Sigmoid colon (tissue), 7 donors: ENCODE measurements at places on chromosomes 2 and 18.

GRCh38 chr2:162704496-162704895, 134.1 kb downstream of the KCNH7 start:
- no peak for DNase-seq

DNA sequence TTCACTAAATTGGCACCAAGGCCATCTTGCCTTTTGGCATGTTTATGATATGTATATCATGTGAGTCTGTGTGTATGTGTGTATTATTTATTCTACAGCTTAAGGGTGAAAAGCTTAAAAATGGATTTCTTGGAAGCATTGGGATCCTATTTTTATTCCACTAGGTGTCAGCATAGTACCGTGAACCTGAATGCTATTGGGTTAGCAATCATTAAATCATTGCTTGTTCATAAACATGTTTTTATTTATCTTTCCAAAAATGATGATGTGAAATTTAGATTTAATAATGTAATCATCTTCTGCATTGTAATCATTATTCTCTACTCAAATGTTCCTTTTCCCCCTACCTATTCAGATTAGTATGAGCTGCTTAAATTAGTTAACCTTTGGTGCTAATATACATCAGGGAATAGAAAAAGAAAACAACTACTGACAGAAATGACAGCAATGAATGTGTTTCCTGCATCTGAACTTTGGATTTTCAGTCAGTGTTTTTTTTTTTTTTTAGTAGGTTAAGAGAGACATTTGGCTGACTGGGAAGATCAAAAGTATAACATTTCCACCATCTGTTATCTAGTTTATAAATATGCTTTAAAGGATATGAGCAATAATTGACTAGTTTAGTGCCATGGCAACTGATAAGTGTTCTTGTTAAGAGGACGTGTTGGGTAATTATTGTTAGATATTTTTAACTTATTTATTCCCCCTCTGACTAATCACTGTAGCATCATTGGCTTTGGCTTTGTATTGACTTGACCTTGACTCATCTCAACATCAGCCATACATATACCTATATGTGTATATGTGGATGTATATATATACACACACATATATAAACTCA, 14.1 kb upstream of the ZSWIM2 start:
- no peak for DNase-seq

DNA sequence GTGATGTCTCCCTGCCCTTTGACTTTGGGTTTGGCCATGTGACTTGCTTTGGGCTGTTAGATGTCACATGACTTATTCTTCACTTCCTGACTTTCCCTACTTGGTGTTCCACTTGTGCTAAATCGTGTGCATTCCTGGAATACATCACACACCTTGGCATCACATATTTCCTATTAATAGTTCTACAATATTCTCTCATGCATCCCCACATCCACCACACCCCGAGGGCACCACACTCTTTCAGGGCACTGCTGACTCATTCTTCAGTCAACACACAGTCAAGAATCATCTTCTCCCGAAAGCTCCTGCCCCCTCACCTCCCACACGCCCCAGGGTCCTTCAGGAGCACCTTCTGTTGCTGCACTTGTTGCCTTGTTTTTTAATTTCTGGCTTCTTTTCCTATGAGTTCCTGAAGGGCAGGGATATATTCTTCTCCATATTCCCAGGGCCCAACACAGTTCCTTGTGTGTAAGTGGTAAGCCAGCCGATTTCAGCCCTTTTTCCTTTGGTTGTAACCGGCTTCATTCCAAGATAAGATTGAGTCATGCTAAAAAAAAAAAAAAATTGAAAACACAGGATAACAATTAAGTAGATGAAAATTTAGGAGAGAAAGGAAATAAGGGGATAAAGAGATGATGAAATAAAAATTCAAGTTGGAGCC, 341.4 kb downstream of the SLC4A3 start:
- DNase-seq: no peak

DNA sequence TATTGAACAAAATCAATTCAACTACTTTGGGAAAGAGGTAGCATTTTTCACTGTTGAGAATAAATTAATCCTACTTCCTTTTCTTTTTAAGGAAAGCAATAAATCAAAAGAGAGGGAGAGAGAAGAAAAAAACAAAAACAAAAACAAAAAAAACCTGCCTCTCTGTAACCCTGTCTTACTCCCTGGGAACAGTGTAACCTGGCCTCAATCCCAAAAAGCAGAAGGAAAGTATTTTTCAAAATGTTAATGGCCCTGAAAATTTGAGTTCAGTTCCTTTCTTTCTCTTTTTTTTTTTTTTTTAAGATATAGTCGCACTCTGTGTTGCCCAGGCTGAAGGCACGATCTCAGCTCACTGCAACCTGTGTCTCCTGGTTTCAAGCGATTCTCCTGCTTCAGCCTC, 35.9 kb downstream of the RHOB start:
- DNase-seq: no peak

DNA sequence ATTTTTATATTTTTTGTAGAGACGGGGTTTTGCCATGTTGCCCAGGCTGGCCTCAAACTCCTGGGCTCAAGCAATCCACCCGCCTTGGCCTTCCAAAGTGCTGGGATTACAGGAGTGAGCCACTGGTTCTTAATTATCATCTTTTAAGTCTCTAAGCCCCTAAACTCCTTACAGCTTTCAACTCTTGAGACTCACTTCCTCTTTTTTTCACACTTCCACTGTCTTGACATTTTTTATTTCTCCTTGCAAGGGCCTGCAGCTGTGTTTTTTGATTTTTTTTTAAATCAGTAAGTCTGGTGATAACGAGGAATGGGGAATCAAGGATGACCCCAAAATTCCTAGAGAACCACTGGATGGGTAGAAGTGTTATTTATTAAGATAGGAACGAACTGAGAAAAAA, 8.6 kb upstream of the ABCB11 start:
- DNase-seq: no peak
